ENCODE measurements at places on chromosomes 2 and 18. TPM values are rescaled to one million over a fixed set of nuclear protein-coding genes. Genes with fewer than 3 reads are reported as not detected.

- no peaks in the 10 kb centered on the region for H3K4me1 ChIP-seq
- no peak overlapping the region for H3K27ac ChIP-seq
- H3K36me3 ChIP-seq: no peaks in the 10 kb centered on the region
- H3K27me3 ChIP-seq: peaks cover 44% of the 10 kb centered on the region
- no peak for DNase-seq
Observed at GRCh38 chr2:2582998-2583545, 252.0 kb upstream of the MYT1L start.

- H3K27ac ChIP-seq: no peak overlapping the region
- H3K4me1 ChIP-seq: peaks cover 6% of the 10 kb centered on the region
- DNase-seq: no peak
- no peak overlapping the region for H3K4me3 ChIP-seq
Observed at GRCh38 chr2:83742117-83742782, 716.8 kb downstream of the SUCLG1 start.

DNA sequence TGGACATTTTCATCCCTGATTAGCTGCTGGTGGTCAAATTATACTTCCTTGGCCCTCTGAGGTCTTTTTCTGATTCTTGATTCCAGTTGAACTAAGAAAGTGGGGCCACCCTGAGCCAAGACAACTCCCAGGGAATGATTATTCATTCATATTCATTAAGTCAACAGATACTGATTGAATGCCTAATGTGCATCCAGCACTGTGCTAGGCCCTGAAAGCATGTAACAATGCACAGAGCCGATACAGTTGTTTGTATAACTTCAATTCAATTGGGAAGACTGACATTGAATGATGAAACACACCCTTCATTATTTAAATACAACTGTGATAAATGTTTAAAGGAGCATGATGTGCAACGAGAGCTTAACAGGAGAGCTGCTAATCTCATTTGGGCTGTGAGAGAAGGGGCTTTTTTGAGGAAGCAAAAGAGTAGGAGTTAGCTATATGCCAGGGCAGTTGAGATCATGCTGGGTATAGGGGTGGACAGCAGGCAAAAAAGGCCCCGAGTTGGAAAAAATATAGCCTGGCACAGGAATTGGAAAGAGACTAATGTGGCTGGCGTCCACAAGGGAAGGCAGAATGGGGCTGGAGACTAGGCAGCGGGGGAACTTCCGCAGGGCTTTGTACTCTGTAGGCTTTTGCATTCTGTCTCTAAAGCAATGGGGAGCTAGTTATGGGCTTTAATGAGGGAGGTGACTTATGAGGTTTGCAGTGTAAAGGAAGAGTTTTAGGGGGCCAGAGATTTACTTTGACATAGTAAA, 57.2 kb upstream of the ACVR1 start:
- no peak overlapping the region for H3K27ac ChIP-seq
- H3K36me3 ChIP-seq: no peaks in the 10 kb centered on the region
- DNase-seq: no peak
- peaks cover 31% of the 10 kb centered on the region for H3K27me3 ChIP-seq
- H3K4me1 ChIP-seq: no peaks in the 10 kb centered on the region

MFSD6 gene
- 10.9 TPM for total RNA-seq

GREB1 gene
- 22.9 TPM for total RNA-seq

TEX44 gene
- not detected for total RNA-seq

C2orf80 gene
- total RNA-seq: not detected

GCKR gene
- total RNA-seq: not detected

POTEC gene
- not detected for total RNA-seq

Measured in mesothelial cell of epicardium (in vitro differentiated cells).